Astrocyte of the spinal cord (primary cell): ENCODE measurements at places on chromosomes 5 and 9.

- no peak for DNase-seq
Observed at GRCh38 chr5:180704362-180704761, 35.5 kb downstream of the OR2Y1 start.

GRCh38 chr9:89278997-89279739 lies 31.8 kb upstream of the CKS2 start:
- peak; percentile 74 for DNase-seq

- DNase-seq, result peak; percentile 62
Observed at GRCh38 chr9:123335193-123335985, 20.6 kb upstream of the CRB2 start.

DNA sequence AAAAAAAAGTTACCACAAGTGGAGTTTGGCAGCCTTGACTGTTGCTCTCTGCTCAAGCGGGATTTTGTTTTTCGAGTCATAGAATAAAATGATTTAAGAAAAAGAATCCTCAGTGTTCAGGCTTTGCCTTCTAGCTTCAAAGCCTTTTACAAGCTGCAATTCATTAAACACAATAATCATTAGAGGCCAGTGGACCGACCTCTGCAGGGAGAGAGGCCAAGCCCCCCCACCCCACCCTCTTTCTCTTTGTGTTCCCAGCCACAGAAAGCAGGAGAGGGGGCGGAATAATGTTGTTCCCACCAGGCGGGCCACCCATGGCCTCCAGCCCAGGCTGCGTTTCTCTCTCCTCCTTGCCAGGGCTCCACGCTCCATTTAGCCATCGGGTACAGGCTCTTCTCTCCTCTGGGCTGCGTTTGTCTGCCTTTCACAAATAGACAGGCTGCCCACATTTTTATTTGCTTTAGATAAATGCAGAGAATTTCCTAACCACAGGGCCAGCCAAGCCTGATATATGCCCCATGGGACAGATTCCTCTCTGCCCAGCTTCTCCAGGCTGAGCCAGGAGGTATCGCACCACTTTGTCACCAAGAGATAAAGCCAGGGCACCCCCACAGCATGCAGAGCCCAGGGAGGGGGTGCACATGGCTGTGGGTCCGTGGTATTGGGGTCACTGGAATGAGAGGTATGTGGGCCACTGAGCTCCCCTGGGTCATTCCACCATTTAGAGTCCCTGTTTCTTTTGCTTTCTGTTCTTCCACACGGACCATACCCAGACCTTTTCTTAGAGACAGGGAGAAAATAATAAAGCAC lies 318.8 kb downstream of the PIK3R1 start:
- DNase-seq, result peak; percentile 51

- DNase-seq, result peak; percentile 32
Observed at GRCh38 chr9:129773262-129774048, 20.6 kb upstream of the PTGES start.

- DNase-seq, result no peak
Observed at GRCh38 chr5:180095545-180095944, 24.0 kb upstream of the RNF130 start.

- DNase-seq, result no peak
Observed at GRCh38 chr5:150573867-150574817, 66.2 kb downstream of the NDST1 start.

DNA sequence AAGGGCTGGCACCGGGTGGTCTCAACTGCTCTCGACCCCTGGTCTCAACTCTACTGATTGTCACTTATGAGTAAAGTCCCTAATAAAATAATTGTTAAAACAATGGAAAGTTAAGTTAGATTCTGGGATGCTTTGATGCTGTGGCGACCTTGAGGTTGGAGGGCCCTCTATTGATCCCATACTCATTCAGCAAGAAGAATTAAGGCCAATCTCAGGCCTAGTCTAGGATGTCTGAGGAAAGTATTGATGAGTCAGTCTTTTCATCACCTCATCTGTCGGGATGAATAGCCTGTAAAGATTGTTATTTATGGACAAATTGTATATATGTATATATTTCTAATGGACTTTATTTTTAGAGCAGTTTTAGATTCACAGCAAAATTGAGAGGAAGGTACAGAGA lies 50.8 kb downstream of the WDR36 start:
- DNase-seq, result no peak

GRCh38 chr5:168987543-168988300 lies 313.2 kb downstream of the SLIT3 start:
- peak; percentile 72 for DNase-seq

DNA sequence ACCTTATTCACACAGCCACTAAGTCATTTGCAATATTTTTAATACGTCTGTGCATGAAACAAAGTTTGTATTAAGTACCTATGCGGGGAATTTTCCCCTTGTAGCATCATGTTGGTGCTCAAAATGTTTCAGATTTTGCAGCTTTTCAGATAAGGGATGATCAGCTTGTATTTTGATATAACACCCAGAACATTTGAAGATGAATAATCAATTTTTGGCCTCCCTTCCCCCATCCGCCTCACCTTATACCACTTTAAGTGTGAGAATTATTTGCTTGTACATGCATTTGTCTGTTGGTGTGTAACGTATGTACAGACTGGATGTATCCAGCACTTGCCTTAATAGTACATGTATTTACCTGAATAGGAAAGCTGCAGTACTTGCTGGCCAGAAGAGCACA lies 1.7 kb downstream of the JAK2 start:
- DNase-seq, result no peak

GRCh38 chr5:30804739-30805505 lies 388.6 kb upstream of the CDH6 start:
- peak; percentile 65 for DNase-seq

DNA sequence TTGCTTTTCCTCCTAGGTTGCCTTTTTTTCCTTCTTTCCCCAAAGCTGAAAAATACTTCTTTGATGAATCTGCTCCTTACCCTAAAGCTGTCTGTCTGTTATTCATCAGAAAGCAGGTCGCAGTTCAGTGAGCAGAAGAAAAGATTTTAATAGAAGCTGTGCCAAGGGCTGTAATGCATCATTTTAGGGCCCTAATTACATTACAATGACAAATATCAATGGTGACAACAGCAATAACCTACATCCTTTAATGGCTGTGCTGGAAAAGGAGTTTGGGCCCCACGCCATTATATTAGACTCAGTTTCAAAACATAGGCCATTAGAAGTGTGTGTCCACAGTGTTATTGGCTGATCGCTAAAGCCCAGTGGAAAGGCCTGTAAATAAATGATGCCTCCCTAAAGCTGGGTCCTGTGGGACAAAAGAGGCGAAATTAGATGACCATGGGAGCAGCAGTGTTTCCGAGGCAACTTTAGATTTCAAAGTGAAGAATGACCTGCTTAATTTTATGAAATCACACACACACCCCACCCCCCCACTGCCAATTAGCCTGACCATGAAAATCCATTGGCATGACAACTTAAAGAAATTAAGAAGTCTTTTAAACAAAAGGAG lies 38.4 kb downstream of the TLE4 start:
- DNase-seq, result peak; percentile 79

DNA sequence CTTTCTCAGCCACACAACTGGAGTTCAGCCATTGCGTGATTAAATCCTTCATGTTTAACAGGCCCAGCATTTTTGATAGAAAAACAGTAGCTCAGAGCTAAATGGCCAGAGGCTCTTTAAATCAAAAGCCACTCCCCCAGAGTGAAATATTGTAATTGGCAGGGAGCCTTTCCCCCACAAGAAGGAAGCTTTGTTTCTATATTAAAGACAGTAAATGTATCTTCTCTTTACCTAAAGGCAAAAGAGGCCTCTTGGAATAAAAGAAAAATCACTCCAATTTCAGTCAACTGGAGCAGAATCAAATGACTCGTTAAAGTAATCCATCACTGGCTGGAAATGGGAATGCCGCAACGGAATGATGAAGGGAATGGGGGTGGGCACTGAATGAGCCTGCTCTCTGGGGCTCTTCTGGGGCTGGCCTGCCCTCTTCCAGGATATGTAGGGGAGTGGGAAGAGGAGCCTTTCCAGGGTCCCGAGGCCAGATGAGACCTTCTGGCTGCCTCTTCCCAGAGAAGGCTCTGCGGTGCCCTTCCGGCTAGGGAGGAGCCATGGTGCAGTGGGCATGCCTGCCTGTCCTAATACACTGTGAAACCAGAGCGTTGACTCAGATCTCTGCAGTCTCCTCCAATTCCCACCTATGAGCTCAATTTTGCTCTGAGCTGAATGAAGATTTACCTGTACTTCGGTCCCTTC lies 45.2 kb downstream of the ANKDD1B start:
- peak; percentile 50 for DNase-seq

- DNase-seq, result no peak
Observed at GRCh38 chr9:129451089-129451656, 169.7 kb downstream of the C9orf50 start.

DNA sequence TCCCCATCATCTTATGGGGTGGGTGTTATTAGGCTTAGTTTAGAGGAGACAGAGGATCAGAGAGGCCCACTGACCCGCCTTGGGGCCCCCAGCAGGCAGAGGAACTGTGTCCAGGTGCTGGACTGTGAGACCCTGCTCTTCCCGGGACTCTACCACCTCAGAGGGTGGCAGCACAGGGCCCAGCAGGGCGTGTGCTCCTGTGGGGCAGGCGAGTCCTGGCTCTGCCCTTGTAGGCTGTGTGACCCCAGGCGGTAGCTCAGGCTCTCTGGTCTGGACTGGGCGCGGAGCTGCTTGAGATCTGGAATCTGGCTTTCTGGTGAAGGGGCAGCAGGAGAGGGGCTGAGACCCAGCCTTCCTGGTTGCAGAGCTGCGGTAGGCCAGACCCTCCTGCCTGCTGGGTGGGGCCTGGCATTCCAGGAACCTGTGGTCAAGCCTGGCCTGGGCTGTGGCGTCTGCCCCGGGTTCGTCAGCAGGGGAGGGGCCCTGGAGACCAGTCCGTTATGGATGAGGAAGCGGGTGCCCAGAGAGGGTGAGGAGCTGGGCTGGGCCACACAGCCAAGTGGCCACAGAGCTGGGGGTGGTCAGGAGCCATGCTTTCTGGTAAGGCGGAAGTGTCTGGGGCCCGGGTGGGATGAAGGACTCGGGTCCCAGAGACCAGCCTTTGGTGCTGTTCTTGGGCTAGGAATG lies 46.5 kb downstream of the RXRA start:
- DNase-seq, result no peak

GRCh38 chr9:35829084-35829763 lies at the start of gene TMEM8B:
Gene TMEM8B (plus strand): TSS chr9:35829228. CDS start chr9:35829448, 220 bp downstream.
- peak; percentile 92 for DNase-seq

GRCh38 chr5:179127136-179128040 lies 67.2 kb downstream of the ZNF354C start:
- no peak for DNase-seq

DNA sequence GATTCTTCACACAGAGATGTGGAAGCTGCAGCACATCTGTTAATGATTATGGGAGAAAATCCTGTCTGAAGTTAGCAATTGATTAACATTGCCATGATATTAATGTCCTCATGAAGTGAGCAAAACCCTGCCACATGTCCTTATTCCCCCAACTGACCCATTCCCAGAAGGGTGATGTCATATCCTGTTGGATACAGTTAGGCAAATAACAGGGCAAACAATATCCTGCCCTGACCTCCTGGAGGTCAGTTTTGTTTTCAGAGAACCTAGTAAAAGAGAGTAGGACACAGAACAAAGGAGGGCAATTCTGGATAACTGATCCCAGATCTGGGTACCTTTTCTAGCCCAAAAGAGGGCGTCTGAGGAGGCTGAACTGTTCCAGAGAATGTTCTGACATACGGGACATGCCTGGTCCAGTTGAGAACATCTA lies 11.0 kb downstream of the ABLIM3 start:
- no peak for DNase-seq

- DNase-seq, result peak; percentile 54
Observed at GRCh38 chr5:83583859-83584258, 112.3 kb downstream of the VCAN start.

DNA sequence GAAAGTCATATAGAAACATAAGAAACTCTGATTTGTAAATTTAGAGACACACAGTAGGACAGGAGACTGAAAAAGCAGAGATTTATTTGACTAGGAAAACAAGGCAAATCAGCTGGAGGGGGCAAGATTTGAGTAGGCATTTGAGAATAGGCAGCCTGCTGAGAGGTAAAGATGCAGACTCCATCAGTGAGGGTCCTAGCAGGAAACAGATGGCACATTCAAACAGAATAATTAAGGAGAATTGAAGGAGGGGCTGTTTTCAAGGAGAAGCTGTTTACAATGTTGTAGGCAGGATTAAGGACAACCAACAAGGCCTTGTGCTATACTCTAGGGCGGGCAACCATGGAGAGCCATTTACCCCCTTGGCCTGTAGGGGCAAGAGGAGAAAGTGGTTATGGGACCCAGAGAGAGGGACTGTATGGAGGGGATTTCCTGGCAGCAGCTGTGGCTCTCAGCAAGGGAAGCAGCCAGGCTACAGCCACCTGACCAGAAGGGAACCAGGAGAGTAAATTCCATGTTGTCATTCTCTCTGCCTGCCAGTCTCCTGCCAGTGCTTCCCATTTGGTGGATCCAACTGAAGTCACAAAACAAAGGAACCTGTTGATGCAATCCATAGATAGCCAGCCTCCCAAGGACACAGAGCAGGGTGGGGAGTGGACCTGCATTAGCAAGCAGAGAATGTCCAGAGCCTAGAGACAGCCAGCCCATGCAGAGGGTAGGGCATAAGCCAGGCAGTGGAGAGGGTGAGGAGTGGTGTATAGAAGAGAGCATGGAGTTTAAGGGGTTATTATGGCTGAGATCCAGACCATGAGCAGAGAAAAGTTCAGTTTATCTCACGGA lies 38.2 kb downstream of the PAPPA start:
- no peak for DNase-seq

DNA sequence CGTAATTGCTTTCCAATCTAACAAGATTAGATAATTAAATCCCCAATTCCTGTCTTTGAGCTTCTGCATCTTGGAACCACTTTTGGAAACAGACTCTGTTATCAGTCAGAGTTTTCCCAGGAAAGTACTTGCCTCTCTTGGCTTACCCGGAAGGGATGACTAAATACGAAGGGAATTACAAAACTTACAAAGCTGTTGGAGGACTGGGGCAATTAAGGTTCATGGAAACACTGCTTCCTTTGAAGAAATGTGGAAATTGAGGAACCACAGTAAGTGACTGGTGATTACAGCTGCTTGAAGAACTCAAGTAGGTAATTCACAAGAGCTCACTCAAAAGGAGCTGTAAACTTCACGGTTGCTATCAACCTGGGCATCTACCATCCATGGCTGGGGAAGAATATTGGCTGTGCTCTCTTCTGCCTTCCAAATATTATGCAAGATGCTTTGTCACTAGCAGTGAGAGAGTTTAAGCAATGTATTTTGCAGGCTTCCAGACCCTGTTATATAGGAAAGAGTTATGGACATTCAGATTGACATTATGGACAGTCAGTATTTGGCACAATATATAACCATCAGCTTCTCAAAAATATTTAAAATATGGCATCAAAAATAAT lies 104.6 kb upstream of the MAN2A1 start:
- no peak for DNase-seq

DNA sequence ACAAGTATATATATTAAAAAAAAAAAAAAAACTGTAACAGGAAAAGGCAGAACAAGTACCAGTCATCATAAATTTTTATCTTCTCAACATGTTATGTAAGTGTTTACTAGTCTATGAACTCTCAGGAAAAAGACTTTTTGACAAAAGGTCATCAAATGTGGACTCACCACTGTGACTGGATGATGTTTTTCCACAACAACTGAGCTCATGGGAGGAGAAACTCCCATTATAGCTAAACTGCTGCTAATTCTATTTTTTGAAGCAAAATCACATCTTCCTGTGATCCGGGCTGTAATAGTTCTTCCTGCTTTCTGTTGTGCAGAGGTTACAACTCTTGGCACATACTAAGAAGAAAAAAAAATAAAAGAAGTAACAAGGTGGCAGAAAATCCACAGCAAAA lies 39.6 kb downstream of the POC5 start:
- no peak for DNase-seq
